GM23248 (cell line): ENCODE measurements at places on chromosomes 16 and 17.

- DNase-seq = no peak
Observed at GRCh38 chr17:65637786-65638185, 76.3 kb upstream of the AXIN2 start.

DNA sequence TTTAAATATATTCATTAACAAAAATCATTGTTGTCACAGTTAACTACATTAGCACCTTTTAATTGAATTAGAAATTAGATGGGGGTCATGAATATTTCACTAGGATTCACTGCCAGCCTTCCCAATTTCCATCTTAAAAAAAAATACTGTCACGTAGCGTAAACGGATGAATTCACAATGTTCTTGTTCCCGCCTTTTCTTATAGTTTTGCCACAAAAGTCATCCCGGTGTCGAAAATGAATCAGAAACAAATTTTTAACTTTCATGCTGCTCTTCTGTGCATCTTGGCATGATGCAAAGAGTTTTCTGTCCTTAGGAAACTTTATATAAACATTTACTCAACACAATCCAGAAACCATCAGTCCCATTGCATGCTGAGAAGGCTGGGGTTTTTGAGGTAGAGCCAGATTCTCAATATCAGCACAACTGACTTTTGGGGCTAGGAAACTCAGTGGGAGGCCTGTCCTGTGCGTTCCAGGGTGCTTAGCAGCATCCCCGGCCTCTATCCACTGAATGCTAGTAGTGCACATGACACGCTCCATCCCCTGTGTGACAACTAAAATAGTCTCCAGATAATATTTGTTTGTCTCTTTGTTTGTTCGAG lies 252.9 kb upstream of the XYLT1 start:
- no peak for DNase-seq

GRCh38 chr17:74325743-74326379 lies at the start of gene KIF19:
TSS of gene KIF19 (plus strand) at chr17:74326226. CDS start at chr17:74326350, 124 bp downstream.
- DNase-seq = peak; percentile 35

- no peak for DNase-seq
Observed at GRCh38 chr17:79490530-79490929, 120.3 kb downstream of the RBFOX3 start.

GRCh38 chr17:2057175-2057759 lies 2.4 kb downstream of the HIC1 start:
- no peak for DNase-seq

DNA sequence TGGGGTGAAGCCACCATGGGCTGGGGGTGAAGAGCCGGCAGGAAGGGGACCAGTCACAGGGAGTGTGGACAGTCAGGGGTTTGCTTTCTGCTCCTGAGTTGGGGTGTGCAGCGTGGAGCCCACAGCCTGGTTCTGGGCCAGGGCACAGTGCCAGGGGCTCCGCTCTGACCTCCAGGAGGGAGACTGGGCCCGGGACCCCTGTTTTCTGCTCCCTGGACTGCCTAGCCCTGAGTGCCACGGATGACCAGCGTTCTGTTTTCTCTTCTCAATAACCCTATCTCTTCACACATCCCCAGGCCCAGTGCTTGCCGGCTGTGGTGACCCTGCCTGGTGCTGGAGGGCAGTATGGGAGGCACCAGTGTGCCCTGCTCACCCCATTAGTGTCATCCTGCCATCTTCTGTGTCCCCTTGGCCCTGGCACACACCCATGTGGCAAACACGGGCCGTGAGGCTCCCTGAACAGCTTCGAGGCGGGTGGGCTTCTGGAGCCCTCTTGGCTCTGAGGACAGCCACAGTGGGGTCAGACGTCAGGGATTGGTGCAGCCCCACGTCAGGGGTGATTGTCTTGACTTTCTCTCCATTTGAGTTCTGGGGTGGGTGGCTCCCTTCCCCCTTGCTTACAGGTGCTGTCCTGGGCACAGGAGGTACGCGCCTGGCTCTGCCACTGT lies 1.1 kb downstream of the CEMP1 start:
- DNase-seq = no peak

DNA sequence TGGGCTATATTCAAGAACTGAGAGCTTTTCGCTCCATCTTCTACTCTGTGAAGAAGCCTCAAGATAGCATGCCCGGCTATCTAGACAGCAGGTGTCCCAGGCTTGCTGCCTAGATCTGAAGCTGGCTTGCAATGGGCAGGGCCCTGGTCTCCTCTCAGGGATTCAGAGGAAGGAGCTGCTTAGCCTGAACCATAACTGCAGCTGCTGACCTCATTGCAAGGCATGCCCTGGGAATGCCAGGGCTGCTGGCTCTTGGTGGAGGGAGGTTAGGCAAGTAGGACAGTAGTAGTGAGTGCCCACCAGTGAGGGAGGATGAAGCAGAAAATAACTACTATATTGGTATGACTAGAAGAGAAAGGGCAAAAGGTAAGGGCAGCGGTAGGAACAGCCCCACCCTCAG lies 21.3 kb upstream of the SLC35B1 start:
- peak; percentile 19 for DNase-seq

GRCh38 chr16:57307365-57307764 lies 22.9 kb upstream of the PLLP start:
- DNase-seq = no peak

DNA sequence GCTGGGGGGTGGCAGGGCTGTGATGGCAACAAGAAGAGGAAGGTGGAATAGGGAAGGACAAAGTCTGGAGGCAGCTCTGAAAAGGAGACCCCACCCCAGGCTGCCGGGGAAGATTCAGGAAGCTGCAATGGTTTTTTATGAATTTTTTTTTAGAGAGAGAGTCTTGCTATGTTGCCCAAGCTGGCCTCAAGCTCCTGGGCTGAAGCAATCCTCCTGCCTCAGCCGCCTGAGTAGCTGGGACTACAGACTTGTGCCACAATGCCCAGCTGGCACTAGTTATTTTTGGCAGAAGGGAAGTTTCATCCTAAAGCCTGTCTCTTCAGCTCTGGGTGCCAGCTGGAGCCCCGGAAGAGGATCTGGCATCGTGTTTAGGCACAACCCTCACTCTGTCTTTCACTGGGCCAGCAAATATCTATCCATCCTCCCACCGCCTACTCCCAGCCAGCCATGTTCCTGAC lies 1.3 kb upstream of the CES3 start:
- no peak for DNase-seq

GRCh38 chr17:81414756-81415516 lies 19.7 kb downstream of the BAHCC1 start:
- DNase-seq = no peak

DNA sequence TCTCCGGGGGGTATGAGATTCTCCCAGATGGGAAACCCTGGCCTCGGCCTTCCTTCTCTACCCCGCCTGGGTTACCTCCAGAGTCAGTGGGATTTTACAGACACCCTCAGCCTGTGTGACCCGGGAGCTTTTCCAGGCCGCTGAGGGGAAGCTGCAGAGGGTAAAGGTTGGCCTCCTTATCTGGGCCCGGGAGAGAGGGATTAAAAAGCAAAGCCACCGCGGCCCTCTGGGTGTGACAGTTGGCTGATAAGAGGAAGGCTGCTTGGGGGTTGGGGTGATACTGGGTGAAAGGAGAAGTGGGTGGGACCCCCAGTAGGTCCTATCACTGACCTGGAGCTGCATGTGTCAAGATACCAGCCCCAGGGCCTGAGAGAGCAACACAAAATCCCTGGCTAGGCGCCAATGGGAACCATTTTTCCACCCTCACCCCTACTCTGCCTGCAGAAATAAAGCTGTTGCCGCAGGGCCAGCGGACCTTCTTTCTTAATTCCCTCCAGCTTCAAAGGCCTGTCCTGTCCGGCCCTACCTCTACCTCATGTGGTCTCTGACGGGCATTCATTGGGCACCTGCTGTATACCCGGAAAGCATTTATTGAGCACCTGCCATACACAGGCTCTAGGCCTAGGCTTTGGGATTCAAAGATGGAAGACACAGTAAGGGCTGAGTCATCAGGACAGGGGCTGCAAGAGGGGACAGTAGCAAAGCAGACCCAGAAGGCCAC lies 77.6 kb upstream of the GSE1 start:
- no peak for DNase-seq

DNA sequence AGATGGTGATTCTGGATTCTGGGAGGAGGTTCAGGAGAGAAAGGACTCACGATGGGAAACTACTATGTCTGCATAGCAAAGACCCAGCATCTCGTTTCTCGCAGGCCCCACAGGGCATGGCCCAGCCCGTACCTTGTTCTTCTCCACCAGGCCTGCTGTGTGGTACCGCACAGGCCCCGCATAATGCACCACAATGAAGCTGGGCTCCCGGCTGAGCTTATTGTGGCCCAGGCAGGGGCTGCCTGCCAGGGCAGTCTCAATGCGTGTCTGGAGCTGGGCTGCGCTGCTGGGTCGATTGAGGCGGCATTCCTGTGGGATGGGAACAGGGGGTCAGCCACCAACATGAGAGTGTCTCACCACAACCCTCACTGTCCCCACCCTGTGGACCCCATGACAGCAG lies 20.4 kb downstream of the ZNHIT3 start:
- no peak for DNase-seq

GRCh38 chr16:86383488-86384262 lies 126.7 kb upstream of the FOXF1 start:
- peak; percentile 85 for DNase-seq

GRCh38 chr17:78121801-78122215 lies 6.7 kb downstream of the TMC6 start:
- no peak for DNase-seq
